ENCODE measurements at places on chromosomes 12 and 14.

- DNase-seq, result no peak
Measured at GRCh38 chr12:96258104-96258961, 64.2 kb downstream of the ELK3 start.

- DNase-seq, result no peak
Measured at GRCh38 chr12:76811976-76812375, 48.1 kb downstream of the ZDHHC17 start.

DNA sequence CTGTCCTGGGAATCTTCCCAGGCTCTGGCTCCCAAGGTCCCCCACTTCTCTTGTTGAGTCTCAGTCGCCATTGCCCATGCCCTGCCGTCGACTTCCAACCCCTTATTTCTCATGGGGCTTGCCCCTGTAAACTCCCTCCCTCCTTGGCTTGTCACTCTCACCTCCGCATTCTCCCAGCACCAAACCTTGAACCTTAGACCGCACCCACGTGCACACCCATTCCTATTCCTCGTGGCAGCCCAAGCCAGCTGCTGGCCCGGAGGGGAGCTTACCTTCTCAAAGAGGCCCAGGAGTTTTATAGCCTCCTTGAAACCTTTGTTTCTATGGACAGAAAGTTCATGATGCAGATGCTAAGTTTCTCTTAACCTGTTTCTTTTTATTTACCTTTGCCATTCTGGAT, 4.6 kb downstream of the JDP2 start:
- DNase-seq, result no peak

GRCh38 chr12:118376089-118377020, at the start of gene SUDS3:
Gene SUDS3 (plus strand): TSS chr12:118376555. CDS start chr12:118376692, 137 bp downstream.
- peak; percentile 94 for DNase-seq

DNA sequence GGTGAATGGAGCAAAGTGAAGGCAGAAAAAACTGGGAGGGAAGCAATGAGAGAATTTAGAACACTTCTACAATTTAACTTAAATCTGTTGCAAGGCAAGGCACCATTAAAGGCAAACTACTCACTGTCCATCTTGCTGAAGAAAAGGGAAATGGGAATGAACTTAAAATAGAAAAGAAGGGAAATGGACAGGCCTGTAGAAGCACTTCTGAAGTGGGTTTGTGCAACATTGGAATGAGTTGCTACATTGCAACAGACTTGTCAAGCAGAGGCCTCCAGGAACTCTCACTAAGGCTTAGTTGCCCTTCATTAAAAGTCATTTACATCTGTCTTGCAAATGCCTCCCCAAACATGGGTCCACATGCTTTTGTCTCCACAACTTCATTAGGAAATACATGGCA, 13.7 kb upstream of the OR10AD1 start:
- DNase-seq, result no peak

- no peak for DNase-seq
Measured at GRCh38 chr14:75165586-75166391, 10.6 kb downstream of the TMED10 start.

- DNase-seq, result peak; percentile 85
Measured at GRCh38 chr12:94133964-94134795, 14.2 kb upstream of the PLXNC1 start.

GRCh38 chr12:49273726-49274395, 9.0 kb downstream of the TUBA1C start:
- no peak for DNase-seq

DNA sequence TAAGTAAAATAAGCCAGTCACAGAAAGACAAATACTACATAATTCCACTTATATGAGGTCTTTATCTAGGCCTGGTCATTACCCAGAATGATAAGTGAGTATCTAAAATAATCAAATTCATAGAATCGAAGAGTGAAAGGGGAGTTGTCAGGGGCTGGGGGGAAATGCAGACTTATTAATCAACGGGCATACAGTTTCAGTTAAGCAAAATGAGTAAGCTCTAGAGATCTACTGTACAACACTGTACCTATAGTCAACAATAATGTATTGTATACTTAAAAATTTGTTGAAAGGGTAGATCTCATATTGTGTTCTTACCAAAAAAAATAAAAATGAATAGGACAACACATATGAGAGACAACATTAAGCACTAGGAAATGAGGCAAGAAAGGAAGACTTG, 13.3 kb downstream of the BTBD7 start:
- no peak for DNase-seq

DNA sequence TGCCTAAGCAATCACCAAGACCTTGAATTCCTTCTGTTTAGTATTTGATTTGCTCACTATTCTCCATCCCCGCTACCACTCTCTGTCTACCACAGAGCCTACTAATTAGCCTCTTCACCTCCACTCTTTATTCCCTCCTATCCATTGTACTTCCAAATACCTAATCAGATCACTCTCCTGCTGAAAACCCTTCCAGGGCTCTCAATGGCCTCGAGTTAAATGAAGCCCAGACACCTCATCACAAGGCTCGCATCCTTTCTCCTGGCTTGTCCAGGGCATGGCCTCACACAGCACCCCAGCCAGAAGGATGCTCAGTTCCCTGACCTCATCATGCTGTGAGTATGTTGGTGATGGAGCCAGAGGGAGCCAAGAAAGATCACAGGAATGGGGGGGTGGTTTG, 71.4 kb upstream of the PRMT8 start:
- no peak for DNase-seq

DNA sequence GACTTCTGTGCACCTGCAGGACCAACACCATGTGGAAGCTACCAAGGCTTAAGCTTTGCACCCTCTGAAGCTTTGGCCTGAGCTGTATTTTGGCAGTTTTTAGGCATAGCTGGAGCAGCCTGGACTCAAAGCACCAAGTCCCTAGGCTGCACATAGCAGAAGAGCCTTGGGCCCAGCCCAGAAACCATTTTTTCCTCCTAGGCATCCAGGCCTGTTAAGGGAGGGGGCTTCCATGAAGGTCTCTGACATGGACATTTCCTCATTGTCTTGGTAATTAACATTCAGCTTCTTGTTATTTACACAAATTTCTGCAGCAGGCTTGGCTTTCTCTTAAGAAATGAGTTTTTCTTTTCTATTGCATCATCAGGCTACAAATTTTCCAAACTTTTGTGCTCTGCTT, 475.8 kb upstream of the FLRT2 start:
- no peak for DNase-seq

GRCh38 chr14:76877871-76878270, 51.7 kb downstream of the LRRC74A start:
- no peak for DNase-seq

DNA sequence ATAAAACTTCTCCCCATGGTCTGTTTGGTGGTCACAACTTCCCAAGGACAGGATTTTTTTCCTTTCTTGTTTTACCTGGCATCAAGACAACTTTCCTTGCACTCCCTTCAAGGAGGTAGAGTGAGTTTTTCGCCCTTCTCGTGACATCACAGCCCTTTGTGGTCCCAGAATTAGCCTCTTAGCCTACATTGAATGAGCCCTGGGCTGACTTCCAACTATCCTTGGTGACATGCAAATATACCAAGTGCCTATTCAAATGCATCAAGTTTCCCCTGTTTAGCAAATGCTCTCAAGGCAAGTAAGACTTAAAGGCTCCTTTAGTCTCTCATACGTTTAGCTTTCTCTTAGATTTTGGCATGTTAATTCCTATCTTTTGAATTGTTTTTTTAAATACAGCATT, 36.6 kb downstream of the TC2N start:
- peak; percentile 41 for DNase-seq

DNA sequence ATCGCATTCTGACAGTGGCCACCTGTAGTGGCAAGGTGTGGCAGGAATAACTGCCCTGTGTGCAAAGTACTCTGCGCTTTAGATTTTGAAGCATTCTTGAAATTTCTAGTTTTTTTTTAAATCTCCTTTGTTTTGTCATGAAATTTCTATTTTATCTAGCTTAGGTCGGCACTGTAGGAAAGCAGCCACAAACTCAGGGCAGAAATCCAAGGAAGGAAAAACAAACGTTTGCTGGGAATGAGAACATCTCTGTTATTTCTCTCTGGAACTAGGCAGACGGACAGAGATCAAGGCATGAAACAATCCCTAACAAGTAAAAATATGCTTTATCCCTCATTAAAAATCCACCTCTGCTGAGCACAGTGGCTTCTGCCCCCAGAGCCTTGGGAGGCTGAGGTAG, 1.3 kb upstream of the NR2C1 start:
- no peak for DNase-seq

DNA sequence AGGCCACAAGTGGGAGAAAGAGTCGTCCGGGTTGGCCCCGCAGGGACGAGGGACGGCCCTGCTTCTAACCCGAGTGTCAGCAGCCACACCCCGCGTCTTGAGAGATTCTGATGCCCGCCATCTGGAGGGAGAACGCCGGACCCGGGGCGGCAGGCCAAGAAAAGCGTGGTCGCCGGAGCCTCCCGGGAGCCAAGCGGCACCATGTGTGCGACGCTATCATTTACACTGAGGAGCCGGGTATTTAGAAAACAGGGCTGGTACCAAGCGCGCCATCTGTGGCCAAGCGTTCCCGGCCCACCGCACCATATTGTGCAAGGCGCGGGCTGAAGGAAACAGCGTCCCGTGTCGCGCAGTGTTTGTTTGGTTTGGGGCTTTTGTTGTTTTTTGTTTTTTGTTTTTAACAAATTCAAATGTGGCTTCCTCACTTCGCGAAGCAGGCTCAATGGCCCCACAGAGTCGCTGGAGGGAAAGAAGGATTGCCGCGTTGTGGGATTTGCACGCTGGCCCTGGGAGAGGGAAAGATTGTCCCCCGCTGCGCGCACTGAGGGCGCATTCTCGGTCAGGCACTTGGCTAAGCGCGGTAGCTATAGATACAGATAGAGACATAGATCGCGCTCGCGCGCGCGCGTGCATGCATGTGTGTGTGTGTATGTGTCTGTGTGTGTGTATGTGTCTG, 153.8 kb downstream of the BCL11B start:
- DNase-seq, result no peak

DNA sequence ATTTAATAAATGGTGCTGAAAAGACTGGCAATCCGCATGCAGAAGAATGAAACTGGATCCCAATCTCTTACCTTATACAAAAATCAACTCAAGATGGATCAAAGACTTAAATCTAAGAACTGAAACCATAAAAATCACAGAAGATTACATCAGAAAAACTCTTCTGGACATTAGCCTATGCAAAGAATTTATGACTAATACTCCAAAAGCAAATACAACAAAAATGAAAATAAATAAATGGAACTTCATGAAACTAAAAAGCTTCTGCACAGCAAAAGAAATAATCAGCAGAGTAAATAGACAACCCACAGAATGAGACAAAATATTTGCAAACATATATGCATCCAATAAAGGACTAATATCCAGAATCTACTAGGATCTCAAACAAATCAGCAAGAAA, 14.3 kb upstream of the CLEC1A start:
- no peak for DNase-seq

GRCh38 chr12:49892084-49892731, 11.5 kb downstream of the FAIM2 start:
- no peak for DNase-seq

DNA sequence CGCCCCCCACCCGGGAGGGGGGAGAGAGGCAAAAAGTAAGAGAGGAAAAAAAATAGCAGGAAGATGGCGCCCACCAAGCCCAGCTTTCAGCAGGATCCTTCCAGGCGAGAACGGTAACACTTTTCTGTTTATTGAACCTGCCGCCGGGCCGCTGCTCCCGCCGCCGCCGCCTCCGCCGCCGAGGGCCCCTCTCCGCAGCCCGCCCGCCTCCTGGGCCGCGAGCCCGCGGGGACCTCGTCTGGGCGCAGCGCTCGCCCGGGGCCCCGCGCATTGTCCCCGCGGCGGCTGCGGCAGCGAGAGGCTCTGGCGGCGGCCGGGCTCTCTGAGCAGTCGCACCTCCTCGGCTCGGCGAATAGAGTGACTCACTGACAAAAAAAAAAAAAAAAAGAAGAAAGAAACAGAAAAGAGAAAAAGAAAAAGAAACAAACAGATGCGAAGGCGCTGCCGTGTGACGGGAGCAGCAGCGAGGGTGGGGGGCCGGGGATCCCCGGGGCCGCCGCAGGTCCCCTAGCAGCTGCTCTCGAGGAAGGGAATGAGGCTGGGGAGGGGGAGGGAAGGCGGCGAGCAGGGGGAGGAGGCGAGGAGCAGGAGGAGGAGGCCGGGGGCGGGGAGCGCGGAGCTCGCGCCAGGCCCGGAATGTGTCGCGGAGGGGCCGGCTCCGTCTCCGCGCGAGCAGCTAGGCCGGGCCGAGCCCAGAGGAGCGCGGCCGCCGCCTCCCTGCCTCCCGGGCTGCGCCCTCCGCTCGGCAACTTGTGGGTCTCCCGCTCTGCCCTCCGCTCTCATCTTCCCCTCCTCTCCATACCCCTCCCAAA, 781 bp downstream of the NPAS3 start:
- DNase-seq, result peak; percentile 51

- no peak for DNase-seq
Measured at GRCh38 chr12:106135075-106135474, 3.7 kb downstream of the NUAK1 start.

DNA sequence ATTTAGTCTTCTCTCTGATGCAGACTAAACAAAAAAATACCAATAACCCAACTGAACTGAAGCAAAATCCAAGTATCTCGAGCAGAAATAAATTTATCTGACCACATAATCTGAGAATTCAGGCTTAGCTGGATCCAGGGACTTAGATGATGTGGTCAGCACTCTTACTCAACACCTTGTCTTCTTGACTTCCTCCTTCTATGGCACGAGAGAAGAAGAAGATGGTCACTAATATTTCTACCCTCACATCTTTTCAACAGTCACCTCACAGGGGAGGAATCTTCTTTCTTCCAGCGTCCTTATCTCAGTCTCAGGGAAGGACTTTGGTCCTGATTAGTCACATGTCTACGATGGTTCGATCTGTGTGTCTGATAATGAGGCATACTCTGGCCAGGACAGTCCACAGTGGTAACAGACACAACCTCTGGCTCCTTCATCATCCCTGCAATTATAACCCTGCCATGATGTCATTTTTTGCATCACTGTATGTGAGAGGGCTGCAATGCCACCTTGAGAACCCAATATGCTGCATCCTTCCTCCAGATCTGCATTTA, 15.8 kb downstream of the RGS6 start:
- no peak for DNase-seq

DNA sequence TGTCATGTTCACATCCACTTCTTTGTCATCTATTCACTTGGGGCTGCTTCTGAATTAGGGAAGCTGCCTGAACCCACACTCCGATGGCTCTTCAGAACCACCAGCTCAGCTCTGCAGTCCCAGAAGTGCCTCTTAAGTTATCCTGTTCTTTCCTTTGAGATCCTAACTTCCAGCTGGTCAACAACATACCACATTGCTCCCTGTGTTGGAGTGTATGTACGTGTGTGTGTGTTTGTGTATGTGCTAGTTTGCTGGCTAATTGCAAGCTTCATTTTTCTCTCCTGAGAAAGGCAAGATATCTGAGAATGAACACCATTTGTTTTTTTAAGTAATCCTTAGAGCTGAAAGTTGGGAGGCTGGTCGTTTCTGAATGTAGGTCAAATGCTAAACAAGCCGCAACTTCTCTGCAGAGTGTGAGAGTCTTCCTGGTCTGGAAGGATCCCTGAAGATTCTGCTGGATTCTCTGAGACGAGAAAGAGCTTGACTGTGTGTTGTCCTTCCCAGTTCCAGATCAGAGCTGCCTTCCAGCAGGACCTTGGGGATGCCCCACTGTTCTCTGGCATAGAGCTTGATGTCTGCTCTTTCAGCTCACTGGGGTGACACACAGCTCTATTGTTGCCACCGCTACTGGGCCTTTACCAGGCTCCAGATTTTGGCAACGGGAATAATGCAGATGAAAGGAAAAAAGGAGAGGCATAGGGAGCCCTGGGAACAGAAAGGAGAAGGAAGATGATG, 839 bp downstream of the GSG1 start:
- DNase-seq, result no peak

Data from LoVo (cell line).